ENCODE measurements at places on chromosomes 16 and 17.

GRCh38 chr17:76153202-76153601 is 12.2 kb upstream of the FOXJ1 start:
- DNase-seq = no peak

DNA sequence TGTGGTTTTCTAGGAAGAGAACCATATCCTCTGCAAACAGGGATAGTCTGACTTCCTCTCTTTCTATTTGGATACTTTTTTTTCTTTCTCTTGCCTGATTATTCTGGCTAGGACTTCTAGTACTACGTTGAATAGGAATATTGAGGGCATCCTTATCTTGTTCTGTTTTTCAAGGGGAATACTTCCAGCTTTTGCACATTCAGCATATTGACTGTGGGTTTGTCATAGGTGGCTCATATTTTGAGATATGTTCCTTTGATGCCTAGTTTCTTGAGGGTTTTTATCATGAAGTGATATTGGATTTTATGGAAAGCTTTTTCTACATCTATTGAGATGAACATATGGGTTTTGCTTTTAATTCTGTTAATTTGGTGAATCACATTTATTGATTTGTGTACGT is 269.8 kb downstream of the MAP2K6 start:
- no peak for DNase-seq

DNA sequence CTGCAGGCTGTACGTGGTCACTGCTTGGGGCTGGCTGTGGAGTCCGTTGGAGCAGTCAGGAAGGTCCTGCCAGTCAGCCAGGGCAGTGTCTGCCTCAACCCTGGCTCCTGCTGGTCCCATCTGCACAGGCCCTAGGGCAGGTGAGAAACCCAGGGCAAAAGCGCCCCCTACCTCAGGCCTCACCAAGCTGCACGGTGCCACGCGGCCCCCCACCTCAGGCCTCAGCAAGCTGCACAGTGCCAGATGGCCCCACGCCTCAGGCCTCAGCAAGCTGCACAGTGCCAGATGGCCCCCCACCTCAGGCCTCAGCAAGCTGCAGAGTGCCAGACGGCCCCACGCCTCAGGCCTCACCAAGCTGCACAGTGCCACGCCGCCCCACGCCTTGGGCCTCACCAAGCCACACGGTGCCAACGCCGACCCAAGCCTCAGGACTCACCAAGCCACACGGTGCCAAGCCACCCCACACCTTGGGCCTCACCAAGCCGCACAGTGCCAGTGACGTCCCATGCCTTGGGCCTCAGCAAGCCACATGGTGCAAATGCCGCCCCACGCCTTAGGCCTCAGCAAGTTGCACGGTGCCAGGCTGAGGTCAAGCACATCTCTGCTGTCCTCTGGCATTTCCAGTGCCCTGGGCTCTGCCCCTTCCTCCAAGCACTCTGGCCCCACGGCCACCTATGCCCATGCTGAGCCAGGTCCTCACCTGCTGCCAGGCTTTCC is 5.5 kb downstream of the TMEM204 start:
- no peak for DNase-seq

DNA sequence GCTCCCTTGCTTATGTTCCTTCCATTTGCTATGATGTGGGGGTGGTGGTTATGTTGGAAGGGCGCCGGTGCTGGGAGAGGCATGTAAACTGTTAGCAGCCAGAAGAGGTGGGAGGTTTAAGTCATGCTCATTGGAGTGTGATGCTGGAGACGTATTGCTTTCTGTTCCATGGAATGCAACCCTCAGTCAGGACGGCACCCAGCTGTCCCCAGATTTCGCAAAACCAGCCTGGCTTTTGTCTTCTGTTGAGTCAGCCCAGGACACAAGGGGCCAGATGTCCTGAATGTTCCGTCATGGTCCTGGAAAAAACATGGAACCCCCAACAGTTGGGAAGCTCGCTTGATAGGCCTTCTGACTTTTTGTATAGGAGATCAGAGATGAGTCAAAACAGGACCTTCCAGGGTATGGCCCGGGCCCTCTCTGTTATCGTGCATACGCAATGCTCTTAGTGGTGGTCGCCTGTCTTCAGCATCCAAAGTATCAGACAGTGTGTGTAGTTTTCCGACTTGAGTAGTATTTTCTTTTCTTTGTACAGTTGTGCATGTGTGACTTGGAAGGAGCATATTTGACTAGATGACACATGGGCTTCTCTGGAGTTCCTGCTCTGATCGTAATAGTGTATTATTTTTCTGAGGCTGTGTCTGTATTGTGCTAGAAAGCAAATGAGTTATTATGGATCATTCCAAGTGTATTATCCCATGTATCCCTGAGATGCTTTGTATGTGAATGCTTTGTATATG is 201.9 kb downstream of the SNX29 start:
- no peak for DNase-seq

- no peak for DNase-seq
These were observed 17.0 kb downstream of the SLC38A10 start for GRCh38 chr17:81277946-81278693.

DNA sequence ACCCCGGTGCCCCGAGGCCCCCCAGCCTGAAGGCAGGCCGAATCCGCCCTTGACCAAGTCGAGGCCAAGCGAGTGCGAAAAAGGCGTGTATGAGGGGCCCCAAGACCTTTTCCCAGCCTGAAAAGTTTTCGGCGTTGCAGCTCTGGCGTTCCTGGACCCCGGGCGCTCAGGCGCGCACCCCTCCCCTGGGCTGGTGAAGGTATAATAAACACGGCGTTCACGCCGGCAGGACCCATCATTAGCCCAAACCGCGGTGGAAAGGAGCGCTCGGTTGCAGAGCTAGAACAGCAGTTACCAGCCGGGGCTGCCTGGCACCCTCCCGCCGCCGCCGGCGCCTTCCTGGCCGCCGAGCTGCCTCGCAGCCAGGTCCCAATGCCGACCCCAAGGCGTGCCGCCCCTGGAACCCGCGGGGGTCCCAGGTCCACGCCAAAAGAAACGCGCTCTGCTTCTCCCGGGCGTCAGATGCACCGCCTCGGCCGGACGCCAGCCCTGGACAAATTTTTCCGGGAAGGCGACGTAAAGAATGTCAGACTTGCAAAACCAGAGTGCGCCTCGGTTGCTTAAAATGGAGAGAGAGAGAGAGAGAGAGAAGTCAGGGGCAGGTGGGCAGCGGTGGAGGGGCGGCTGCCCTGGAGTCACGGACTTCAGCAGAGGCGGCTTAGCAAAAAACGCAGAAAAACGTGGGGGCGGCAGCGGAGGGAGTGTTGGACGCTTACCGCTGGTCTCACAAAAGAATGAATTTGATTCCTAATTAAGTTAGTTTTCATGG is 11.5 kb upstream of the FOXF1 start:
- no peak for DNase-seq

- no peak for DNase-seq
These were observed 97.9 kb downstream of the NDE1 start for GRCh38 chr16:15747937-15748336.

Measured in CD14-positive monocyte (primary cell).